ENCODE measurements at places on chromosomes 7 and 10.

DNA sequence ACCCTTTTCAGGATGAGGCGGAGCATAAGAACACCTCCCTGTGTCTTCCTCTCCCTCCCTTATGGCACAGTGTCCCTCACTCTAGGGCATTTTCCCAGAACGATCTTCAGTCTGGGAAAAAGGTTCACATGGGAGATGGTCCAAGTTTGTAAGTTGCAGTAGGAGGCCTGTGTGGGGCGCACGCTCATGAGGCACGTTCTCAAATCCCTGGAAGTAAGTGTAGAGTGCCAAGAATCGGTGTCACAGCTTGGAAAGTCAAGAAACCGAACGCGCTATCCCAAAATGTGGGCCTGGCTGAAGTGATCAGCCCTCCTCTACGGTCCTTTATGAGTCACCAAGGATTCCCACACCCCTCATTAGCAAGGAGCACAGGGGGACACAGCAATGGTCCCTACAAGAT is 23.9 kb upstream of the SMARCD3 start:
- DNase-seq, result no peak

DNA sequence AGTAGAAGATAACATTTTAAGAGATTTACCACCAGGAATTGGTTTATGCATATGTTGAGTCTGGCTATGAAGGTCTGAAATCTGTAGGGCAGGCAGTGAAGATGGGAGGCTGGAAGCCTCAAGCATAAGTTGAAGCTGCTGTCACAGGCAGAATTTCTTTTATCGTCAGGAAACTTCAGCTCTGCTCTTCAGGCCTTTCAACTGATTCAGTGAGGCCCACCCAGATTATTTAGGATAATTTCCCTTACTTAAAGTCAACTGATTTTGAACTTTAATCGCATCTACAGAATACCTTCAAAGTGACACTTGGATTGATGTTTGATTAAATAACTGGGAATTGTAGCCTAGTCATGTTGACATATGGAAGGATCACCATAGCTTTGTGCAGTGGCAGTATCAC is 190.5 kb downstream of the PPP1R9A start:
- no peak for DNase-seq

GRCh38 chr10:70405037-70405824 is 1.3 kb downstream of the EIF4EBP2 start:
- no peak for DNase-seq

DNA sequence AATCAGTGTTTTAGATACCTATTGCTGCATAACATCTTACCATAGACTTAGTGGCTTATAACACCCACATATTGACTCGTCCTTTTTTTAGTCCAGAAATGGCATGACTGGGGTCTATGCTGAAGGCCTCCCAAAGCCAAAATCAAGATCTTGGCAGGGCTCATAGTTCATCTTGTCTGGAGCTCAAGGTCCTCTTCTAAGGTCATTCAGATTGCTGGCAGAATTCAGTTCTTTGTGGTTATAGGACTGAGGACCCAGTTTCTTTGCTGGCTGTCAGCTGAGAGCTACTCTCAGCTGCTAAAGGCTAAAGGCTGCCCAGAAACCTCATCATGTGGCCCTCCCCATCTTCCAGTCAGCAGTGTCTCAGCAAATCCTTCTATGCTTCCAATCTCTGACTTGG is 165.5 kb downstream of the FAM107B start:
- no peak for DNase-seq

- DNase-seq, result no peak
Measured at GRCh38 chr7:84452618-84453017, 258.0 kb upstream of the SEMA3A start.

- DNase-seq, result no peak
Measured at GRCh38 chr10:52066383-52066782, 247.7 kb upstream of the DKK1 start.

DNA sequence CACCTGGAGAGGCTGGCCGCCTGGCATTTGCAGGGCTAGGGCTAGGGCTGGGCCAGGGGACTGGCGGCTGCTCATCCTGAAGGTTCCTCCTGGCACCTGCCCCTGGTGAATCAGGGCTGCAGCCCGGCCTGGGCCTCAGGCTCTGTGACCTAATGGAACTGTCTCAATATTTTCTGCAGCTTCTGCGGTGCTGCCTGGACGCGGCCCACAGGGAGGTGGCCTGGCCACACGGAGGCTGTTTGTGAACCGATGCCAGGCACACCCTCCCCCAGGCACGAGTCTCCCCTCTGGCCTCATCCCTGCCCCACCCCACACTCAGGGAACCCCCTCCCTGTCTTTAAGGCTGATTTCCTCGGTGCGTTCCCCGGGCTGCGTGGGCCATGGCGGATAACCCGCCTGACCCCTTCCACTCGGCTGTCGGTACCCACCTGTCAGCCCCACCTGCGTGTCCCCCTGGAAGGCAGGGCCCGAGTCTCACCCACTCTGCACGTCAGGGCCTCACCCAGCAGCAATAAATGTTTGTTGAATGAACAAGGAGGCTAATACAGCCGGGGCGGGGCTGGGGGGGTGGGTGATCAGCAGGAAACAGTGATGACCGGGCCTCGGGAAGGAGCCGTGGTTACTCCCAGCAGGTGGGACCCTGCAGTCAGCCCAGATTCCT is 54.5 kb upstream of the DNAJB6 start:
- DNase-seq, result no peak

DNA sequence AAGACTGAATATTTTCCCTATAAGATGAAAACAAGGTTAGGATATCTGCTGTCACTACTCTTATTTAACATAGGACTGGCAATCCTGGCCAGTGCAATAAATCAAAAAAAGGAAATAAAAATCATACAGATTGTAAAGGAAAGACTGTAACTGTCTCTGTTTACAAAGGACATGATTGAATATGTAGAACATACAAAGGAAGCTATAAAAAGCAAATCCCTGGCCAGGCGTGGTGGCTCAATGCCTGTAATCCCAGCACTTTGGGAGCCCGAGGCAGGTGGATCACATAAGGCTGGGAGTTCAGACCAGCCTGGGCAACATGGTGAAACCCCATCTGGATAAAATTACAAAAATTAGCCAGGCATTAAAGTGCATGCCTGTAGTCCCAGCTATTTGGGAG is 15.8 kb downstream of the ZNF485 start:
- DNase-seq, result no peak

GRCh38 chr7:16004702-16005101 is 318.2 kb upstream of the MEOX2 start:
- no peak for DNase-seq

- no peak for DNase-seq
Measured at GRCh38 chr7:4667776-4668509, 14.2 kb upstream of the FOXK1 start.

- no peak for DNase-seq
Measured at GRCh38 chr7:82331234-82331633, 112.3 kb downstream of the CACNA2D1 start.

DNA sequence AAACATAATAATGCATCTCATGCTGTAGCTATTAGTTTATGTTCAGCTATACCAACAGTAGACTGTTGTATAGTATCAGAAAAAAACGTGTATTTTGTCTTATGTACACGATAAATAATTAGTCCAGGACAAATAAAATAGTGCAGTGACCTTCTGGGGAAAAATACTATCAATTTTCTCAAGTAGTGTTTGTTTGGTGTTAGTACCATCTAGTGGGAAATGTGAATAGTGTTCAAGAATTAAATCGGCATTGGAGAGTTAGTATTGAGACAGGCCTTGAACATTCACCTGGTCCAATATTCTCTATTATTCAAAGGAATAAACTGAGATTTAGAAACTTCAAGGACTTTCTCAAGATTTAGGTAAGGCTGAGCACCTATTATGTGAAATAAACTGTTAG is 21.7 kb upstream of the OR2A5 start:
- DNase-seq, result no peak

GRCh38 chr7:23114896-23115295 is 9.3 kb downstream of the KLHL7 start:
- DNase-seq, result no peak

DNA sequence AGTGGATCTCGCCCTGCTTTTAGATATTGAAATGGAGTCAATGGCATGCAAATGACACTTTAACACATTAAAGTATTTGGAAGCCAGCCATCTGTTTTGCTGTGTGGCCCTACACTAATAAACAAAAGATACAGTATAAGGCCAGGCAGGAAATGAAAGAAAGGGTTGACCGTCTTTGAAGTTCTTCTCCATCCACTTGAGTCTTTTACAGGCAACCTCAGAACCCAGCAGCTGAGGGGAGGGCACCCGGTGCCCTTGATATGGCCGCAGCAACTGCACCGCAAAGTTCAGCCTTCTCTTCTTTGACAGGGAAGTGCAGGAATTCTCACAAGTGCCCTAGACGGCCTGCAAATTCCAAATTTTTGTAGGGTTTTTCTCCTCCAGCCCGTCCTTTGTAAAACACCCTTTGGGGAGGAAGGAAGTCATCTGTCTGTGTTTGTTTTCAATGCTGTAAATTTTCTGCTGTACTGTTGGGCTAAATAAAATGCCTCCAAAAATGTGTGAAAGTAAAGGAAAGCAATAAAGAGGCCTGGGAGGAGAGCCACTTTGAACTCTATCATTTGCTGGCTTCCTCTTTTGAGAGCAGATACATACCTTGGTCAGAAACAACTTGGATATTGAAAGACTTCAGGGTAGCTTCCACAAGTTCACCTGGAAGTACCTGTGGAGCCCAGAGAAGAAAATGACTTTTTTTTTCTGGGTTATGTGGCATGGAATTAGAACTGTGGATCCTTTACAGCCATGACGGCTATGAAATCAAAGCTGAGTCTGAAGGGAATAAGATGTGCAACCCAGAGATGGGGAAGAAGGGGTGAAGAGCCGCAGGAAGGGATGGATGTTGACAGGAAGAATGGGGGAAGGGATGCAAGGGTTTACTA is 3.6 kb downstream of the HOXA1 start:
- DNase-seq, result no peak

GRCh38 chr7:80259-81067 is 111.9 kb upstream of the FAM20C start:
- DNase-seq, result no peak

DNA sequence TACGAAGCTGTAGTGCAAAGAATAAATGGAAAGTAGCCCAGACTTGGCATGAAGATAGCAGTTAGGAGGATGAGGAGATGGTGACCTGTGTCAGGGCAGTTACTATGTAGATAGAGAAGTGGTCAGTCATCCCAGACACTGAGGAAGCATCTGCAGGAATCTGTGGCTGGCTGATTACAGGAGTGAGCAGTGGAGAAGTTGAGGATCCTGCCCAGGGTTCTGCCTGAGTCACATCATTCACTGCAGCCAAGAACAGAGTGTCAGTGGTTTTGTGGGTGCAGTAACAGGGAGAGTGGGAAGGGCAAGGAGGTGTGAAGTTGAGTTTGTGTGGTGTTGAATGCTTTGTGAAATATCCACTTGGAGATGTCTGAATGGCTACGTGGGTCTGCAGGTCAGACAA is 676.4 kb upstream of the NRP1 start:
- no peak for DNase-seq

DNA sequence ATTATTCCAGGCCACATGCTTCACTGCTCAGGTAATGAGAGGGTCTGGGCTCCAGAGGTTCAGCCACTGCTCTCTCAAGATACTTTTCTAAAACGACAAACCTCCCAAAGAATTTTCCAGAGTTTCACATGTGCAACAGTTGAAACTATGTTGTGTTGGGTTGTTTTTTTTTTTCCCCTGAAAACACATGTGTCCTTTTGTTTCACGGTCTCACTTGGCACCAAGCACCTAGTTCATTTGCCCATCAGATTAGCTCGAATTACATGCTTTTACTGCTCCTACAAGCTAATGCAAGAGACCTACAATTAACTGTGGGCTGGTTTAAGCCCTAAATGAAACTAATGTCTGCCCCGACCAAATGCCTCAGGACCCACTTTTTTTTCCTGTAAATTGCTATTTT is 313.3 kb downstream of the FGFR2 start:
- DNase-seq, result no peak

DNA sequence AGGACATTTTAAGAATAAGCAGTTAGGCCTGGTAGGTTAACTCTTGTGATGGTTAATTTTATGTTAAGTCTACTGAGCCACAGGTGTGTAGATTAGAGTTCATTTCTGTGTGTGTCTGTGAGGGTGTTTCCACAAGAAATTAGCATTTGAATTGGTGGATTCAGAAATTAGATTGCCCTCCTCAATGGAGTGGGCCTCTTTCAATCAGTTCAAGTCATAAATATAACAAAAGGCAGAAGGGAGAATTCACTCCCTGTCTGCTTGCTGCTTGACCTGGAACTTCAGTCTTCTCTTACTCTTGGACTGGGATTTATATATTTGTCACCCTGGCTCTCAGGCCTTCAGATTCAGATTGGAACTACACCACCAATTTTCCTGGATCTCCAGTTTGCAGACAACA is 55.3 kb upstream of the POM121L12 start:
- DNase-seq, result no peak

GRCh38 chr7:127961786-127962453 is 69.3 kb downstream of the LRRC4 start:
- no peak for DNase-seq

- DNase-seq, result peak; percentile 31
Measured at GRCh38 chr7:6026011-6026819, 5.0 kb upstream of the ANKRD61 start.

GRCh38 chr10:103472005-103472404 is 7.0 kb downstream of the CALHM3 start:
- DNase-seq, result no peak

DNA sequence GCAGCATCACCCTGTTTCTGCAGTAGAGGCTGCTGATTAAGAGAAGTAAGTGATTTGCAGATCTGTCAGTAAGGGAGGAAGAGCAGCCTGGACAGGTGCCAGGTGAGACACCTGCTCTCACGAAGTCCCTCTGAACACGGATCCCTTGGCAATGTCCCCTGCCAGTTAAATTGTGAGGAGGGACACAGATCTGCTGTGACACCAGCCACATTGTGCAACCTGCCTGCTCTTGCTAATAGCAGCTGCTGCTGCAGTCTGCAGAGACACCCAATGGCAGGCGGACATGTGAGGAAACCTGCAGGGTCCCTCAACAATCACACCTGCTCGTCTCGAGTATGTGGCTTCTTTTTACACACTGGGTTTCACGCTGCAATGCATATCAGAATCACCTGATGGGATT is 31.9 kb downstream of the ANXA11 start:
- no peak for DNase-seq

DNA sequence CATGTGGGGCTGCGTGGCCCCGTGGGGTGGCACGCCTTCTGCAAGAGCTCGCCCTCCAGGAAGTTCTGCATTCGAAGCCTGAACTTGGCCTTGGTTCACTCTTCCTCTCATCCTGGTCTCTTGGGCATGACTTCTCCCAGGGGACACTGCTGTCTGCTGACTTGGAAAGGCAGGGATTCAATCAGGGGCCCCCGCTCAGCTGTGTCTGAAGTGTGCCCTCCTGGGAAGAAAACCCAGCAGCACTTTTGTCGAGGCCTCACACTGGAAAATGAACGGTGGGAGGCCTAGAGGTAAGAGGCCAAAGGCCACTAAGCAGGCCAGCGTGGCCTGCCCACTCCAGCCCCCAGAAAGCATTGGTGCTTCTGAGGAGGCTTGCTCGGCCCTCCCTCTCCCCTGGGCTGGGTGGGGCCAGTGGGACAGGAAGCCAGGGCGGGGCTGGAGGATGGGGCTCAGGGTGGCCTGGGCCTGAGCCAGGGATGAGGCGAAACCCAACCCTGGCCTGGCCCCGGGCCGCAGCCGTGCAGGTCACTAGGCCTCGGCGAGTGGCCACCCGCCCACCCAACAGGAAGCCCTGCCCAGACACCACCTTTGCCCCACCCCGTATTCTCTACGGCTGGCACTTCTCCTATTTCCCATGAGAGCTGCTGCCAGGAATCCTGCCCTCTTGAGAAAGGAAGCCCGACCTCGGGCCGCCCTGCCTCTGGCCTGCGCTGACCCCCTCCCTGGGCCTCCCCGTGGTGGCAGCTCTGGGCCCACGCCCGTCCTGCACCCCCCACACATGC is 81.1 kb downstream of the ZMIZ1 start:
- DNase-seq, result no peak
